HFFc6 (cell line): ENCODE measurements at places on chromosomes 7 and 10. TPM values are rescaled to one million over a fixed set of nuclear protein-coding genes. Genes with fewer than 3 reads are reported as not detected.

The FAM221A gene
- total RNA-seq: not detected in 3 replicates

- H3K36me3 ChIP-seq: peaks cover 31% of the 10 kb centered on the region
- H3K4me1 ChIP-seq: peaks cover 24% of the 10 kb centered on the region
- H3K27me3 ChIP-seq: no peaks in the 10 kb centered on the region
- no peak overlapping the region for H3K27ac ChIP-seq
Measured at GRCh38 chr10:32273336-32273735, 73.6 kb downstream of the EPC1 start.

- H3K4me3 ChIP-seq: no peak overlapping the region
- no peak for DNase-seq
- no peaks in the 10 kb centered on the region for H3K36me3 ChIP-seq
- no peak overlapping the region for H3K27ac ChIP-seq
- H3K4me1 ChIP-seq: no peaks in the 10 kb centered on the region
Measured at GRCh38 chr10:16559236-16559773, 37.6 kb upstream of the C1QL3 start.

DNA sequence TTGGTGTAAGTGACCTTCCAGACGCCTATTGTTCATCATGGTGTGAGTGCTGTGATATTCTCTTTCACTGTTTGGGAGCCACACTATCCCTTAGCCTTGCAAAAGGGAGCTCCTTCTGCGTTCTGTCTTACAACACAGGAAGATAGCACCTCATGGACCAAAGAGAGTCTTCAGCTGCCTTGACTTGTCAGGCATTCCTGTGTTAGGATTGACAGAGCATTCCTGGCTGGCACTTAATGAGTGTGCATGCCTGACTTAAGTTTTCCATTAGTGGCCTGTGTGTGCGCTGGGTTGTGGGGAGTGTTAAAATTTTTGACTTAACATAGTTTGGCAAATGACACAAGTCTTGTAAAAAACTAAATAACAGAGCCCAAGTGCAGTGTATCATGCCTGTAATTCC, 21.9 kb upstream of the MSRB2 start:
- peaks cover 10% of the 10 kb centered on the region for H3K27me3 ChIP-seq
- H3K4me1 ChIP-seq: no peaks in the 10 kb centered on the region
- no peaks in the 10 kb centered on the region for H3K36me3 ChIP-seq
- no peak overlapping the region for H3K27ac ChIP-seq
- DNase-seq: no peak

- DNase-seq: no peak
- H3K4me1 ChIP-seq: no peaks in the 10 kb centered on the region
Measured at GRCh38 chr7:82950436-82950835, 212.2 kb downstream of the PCLO start.

- H3K4me1 ChIP-seq: peaks cover 26% of the 10 kb centered on the region
- peak overlapping the region; percentile 86 for H3K27ac ChIP-seq
- peak; percentile 25 for DNase-seq
- peak overlapping the region; percentile 59 for H3K4me3 ChIP-seq
- no peaks in the 10 kb centered on the region for H3K36me3 ChIP-seq
- H3K27me3 ChIP-seq: peaks cover 16% of the 10 kb centered on the region
Measured at GRCh38 chr7:36129048-36129534, 24.0 kb upstream of the EEPD1 start.
